ENCODE measurements at places on chromosomes 3 and 15.

GRCh38 chr3:9583792-9584191, 30.2 kb upstream of the LHFPL4 start:
- no peak for DNase-seq

DNA sequence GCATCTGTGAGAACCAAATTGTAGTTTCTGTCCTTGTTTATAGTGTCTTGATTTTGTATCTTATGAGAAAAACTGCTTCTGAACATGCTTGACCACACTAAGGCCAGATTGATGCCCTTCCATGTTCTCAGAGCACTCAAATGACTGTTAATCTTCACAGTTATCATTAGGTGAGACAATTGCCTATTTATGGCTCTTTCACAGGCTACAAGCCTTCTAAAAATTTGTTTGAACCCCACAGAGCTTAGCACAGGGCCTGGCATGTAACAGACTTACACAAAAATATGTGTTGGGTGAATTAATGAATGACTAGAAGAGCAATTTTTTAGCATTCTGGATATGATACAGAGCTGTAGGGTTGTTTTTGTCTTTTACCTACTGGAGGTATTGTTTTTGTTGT, 43.1 kb downstream of the BTLA start:
- no peak for DNase-seq

DNA sequence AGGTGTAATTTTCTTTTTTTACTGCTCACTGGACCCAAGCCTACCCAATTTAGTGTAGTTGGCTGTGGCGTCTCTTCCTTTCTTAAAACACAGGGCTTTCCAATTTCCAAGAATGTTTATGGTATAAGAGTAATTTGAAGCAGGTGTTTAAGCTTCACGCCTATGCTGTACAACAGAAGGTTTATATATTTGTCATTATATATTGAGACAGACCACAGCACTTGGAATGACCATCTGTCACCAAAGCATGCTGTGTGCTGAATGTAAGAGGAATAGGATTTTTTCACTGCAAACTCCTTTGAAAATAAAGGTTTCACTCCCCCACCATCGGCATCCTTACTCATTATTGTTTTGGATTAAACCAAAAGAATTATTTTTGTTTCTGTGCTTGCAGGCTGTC, 325.7 kb downstream of the OTOL1 start:
- no peak for DNase-seq

DNA sequence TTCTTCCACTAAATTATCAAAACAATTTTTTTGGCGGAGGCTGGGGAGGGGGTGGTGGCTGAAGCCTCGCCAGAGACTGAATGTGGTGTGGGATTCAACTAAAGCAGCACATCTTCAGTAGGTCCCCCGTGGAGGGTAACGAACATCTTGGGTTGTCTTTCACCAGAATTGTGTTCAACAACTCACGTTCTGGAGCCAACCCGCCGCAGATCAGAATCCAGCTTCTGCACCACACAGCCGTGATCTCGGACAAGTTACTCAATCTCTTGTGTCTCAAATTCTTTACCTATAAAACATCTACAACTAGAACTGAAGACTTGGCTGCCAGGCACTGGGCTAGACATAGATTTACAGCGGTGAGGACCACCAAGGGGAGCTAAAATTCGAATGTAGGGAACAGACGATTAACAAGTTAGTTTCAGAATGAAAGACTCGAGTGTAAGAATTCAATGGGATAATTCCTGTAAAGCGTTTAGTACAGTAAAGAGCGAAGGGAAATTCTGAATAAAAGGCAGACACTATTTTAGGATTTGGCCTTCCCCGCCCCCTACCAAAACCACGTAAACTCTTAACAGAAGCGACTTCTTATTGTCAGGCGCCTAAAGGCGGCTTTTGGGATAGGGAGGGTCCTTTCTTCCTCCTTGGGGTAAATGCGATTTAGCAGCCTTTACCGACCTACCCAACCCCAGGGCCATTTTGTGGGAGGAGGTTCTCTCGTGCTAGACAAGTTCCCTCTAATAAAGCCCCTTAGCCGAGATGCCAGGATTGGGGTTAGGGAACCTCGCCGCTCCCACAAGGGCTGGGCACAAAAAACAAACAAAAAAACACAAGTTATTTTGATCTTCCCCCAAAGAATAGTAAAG, 697 bp upstream of the RAB5A start:
- DNase-seq, result no peak

- DNase-seq, result no peak
Observed at GRCh38 chr3:172868582-172869200, 118.2 kb downstream of the ECT2 start.

DNA sequence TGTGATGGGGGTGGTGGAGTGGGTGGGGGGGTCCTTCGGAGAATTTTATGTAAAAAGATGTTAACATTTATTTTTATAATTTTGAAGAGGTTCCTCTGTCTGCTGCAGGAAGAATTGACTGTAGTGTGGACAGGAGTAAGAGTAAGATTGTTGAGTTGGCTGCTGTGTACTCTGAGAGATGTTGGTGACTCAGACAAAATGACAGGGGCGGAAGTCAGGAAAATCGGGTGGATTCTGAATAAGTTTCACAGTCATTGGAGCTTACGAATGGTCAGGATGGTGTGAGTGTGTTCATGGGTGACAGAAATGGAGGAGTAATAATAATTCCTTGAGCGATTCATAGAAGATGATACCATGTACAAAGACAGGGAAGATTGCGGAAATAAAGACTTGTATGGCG, 420.0 kb downstream of the ROBO2 start:
- DNase-seq, result no peak

GRCh38 chr3:79354179-79354688, 413.6 kb downstream of the ROBO1 start:
- no peak for DNase-seq

- DNase-seq, result no peak
Observed at GRCh38 chr15:66452420-66452819, 45.1 kb downstream of the SNAPC5 start.

GRCh38 chr3:4425707-4426106, 41.4 kb downstream of the SUMF1 start:
- DNase-seq, result no peak

All from activated CD8-positive, alpha-beta memory T cell treated with anti-CD3 and anti-CD28 coated beads for 1 hour (primary cell).